ENCODE measurements at places on chromosomes 16 and 17.

DNA sequence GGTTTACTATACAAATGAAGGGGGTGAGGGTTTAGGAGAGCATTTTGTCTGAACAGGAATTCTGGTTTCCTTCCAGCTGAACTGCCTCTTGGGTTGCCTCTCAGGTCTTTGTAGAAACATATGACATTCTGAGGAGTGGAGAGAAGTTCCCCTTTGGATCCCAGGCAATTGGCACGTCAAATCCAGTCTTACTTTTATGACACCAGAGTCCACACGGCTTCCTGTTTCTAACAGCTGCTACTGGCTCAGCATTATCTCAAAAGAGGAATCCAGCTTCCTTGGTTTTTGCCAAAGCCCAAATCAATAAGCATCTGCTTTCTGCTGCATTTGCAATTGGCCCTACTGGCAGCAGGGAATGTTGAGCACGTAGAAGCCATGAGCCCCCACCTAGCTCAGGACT, 97.6 kb upstream of the FAM20A start:
- no peak for DNase-seq

DNA sequence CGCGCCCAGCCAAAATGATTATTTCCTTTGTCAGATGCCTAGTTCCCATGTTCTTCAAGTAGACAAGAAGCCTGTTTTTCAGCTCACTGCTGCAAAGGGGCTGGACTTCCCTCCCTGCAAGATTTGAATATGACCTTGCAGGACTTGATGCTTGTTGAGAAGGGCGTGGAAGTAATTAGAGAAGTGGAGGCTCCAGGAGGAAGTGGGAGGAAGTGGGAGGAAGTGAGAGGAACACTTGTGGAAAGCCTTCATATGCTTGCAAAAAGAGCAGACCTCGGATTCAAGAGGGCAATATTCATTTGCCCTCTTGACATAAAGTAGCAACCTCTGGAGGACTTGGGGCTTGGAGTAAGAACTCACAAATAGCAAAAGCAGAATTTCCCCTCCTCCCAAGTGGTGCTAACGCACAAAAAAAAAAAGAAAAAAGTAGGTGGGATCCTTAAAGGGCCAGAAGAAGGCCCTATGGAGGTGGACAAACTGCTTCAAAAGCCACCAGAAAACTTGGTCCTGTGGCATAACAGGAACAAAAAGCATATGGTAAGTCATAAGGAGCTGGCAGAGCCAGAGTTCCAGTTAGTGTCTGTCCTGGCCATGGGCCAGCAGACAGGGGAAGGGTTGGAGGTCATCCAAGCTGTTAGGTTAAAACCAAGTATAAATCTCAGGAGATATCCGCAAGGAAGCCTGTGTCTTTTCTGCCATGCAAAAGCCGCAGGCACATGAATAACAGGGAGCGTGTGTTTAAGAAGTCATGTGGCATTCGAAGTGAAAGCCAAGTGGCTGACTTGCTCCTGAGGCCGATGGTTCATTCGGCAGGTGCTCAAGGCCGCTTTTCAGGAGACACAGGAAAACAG, 20.6 kb upstream of the PRKAR1A start:
- DNase-seq, result no peak

GRCh38 chr16:15601212-15601879, 41.6 kb downstream of the MARF1 start:
- DNase-seq, result no peak

DNA sequence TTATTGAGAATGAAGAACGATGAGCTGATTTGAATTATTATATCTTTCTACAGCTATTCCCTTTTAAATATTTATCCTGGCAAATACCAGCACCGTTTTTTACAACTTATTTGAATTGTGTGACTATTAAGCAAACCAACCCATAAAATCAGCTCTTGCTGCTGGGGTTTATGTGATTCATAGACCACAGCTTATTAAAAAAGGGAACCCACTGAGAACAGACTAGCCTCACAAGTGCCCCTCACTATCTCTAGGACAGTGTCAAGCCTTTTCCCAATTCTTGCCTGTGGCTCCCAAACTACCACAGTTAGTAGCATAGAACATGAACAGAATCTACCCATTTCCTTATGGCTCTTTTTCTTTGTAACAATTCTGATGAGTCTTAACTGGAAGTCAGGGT, 6.1 kb upstream of the LIG3 start:
- DNase-seq, result no peak

DNA sequence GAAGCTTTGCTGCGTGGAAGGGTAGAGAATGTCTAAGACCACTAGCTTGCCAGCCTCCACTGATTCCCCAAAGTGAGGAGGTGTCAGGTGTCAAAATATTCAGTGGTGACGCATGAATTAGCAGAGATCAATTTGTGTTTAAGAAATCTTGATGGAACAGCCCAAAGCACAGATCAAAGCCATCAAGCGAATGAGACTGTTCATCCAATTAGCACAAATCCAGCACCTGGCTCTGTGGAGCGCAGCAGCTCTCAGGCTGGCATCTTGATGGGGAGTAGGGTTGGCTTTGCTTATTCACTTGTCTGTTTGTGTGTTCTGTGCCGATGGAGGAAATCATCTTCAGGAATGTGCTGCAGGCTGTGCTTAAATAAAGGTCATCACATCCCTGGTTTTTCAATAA, 456.8 kb upstream of the CCL2 start:
- no peak for DNase-seq

GRCh38 chr17:12296209-12296625, 275.5 kb downstream of the MAP2K4 start:
- no peak for DNase-seq

DNA sequence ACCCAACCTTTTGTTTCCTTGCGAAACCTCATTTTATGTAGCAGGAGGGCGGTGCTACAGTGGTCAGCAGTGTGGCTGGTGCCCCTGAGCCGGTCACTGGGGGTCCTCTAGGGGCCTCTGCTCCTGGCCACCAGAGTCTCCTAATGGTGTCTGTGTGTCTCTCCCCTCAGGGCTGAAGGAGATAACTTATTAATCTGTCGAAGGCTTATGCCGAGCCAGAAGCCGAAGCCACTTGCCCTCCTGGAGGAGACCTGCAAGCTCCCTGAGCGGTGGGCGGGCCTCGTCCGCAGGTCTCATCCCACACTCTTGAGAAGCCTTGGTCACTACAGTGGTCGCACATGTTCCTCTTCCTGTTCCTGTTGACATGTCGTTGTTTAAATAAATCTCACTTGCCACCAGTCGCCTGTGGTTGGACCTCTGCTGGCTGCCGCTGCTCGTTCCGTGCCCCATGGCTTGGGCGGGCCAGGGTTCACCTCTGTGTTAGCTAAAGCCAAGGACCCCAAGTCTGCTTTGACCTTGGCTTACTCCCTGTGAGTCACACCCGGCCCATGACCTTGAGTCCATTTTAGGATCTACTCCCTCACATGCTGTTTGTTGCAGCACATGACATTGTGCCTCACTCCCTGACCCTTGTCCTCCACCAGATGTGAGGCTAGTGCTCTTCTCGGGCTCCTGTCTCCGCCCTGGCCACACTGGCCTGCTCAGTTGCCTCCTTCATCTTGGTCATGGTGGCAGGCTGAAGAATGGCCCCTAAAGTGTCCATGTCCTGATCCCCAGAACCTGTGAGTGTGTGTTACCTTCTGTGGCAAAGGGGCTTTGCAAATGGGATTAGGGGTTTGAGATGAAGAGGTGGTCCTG, 38.7 kb upstream of the AQP8 start:
- no peak for DNase-seq

DNA sequence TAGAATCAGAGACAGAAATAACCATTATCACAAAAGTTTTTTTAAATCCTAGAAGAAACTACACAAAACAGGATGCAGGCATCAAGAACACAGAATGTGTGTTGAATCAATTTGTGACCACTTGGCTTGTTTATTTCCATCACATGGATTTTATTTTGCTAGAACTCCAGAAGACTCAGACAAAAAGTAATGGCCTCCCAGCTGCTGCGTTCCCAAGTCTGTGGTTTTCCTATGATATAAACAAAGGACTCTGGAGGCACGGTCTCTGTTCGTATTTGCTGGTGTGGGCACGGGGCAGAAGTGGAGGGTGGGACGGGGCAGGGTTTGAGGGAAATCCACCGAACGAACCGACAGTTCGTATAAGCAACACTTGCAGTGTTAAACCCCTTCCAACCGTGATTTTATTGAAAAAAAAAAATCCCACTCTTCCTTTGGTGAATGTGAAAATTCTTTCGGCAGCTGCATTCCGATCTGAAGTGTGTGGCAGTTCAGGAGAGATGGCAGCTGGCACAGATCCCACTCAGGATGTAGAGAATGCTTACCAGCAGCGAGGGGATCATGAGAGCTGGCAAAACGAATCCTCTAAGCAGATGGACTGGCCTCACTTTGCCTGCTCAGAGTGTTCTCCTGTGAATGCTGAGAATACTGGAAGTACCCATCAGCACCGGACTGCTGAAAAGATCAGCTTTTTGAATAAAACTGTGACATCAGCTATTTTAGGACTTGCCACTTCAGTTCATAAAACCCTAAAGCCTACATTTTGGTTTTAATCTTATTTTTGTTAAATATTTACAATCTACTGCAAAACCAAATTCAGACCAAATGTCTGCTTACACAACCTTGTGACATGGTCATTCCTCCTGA, 165.2 kb downstream of the VPS53 start:
- no peak for DNase-seq

GRCh38 chr17:60481604-60482003, 44.4 kb downstream of the APPBP2 start:
- DNase-seq, result no peak

GRCh38 chr16:83925095-83925905, 26.4 kb downstream of the MLYCD start:
- no peak for DNase-seq

- no peak for DNase-seq
Measured at GRCh38 chr16:16019488-16019887, 70.1 kb downstream of the ABCC1 start.

- DNase-seq, result no peak
Measured at GRCh38 chr17:57927048-57927723, 28.0 kb downstream of the CUEDC1 start.

DNA sequence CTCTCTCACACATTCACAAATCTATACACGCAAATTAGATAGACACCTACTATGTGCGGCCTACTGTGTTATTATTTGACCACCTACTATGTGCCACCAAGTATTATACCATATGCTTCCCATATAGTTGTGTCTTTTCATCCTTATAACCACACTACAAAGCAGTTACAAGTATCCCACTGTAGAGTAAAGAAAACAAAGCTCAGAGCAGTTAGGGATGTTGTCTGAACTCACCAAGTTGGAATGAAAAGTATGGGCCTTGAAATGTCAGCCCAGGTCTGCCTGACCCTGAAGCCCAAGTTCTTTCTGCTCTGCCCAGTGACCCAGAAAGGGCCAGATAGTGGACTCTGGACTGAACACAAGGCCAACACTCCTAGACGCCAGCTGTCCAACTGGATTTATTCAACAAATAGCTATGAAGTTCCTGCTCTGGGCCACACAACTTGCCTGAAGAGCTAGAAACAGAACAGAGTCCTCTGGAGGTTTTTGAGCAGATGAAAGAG, 8.5 kb downstream of the KRT37 start:
- no peak for DNase-seq

GRCh38 chr16:12511708-12512107, 292.0 kb downstream of the CPPED1 start:
- no peak for DNase-seq

DNA sequence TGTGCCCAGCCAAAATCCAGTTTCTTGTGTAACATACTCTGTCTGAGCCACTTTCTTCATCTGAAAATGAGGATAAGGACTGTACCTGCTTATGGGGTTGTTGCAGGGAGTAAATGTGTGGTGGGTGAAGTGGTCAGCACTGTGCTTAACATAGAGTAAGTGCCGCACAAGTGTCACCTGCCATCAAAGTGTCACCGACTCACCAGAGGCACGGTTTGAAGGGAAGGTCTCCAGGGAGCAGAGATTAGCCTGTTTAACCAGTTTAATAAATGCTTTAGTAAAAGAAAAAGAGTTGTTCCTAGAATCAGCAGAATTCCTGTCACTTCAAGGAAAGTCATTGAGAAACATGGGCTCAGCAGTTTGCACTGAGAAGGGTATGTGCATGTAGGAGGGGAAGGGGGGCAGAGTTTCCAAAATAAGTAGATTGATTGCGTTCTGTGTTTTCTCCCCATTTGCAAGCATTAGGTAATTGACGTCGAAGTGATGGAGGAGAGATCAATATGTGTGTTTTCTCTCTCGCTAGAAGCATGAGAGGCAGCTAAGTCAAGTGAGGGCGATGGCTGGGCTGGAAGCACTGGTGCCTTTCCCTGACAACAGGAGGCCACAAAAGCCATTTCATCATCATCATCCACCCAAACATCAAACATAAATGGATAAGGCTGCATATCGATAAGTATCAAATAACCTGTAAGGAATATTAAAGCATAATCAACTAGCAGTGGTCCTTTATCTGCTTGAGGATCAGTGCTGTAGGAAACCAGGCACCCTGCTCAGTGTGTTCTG, 19.1 kb downstream of the FAM20A start:
- no peak for DNase-seq

DNA sequence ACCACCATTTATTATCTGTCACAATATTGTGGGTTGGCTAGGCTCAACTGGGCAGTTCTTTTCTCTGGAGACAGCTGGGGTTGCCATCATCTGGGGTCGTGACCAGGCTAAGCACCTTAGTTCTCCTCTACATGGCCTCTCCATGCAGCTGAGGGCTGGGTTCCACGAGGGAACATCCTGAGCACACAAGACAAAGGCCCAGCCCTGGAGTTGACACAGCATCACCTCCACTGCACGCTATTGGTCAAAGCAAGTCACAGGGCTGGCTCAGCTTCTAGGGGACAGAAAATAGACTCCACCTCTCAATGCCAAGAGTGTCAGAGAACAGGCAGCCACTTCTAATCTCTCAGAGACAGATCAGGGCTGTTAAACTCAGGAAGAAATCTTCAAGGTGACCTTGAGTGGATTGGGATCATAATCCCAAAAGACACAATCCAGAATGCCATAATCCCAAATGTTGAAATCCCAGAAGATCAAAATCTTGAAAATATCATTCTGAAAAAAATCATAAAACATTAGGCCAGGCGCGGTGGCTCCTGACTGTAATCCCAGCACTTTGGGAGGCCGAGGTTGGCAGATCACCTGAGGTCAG, 13.0 kb upstream of the USP10 start:
- DNase-seq, result no peak

DNA sequence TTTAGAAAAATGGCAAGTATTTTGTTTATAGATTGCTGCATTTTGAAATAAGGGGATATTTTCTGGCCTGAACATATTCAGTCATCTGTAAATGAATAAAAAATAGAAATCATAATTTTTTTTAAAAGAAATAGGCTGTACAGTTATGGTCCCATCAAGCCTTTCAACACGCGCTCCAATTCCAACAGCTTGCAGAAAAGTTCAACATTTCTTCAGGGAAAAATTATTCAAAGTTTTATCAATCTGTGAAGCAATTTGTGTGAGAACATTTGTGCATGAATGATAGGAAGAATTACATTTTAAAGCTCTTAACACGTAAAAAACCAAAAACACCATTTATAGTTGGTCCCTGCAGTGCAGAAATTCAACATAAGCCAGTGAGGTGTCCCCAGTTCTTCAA, 50.7 kb upstream of the SLC25A19 start:
- no peak for DNase-seq

DNA sequence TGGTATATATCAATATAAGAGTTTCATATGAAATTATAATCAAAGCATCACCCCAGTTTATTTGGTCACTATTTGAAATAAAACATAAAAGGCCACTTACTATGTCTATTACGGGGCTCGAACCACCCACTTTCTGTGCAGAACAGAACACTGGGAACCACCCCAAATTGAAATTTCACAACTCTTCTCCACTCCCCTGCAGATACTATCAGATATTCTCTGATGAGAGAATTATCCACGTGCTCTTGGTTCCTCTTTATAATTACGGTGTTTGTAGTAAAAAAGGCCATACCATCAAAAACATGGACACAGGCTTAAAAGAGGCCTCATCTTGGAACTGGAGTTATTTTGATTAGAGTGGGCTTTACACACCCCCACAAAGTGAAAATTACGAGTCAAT, 82.8 kb downstream of the WDR59 start:
- no peak for DNase-seq

- DNase-seq, result no peak
Measured at GRCh38 chr16:88719267-88719932, 13.1 kb downstream of the CTU2 start.
